ENCODE measurements at places on chromosomes 2 and 18. TPM values are rescaled to one million over a fixed set of nuclear protein-coding genes. Genes with fewer than 3 reads are reported as not detected.

GRCh38 chr2:47601568-47601967, 181.4 kb upstream of the MSH6 start:
- DNase-seq = no peak

- peak; percentile 45 for DNase-seq
Measured at GRCh38 chr2:64262816-64263215, 118.6 kb upstream of the PELI1 start.

NDC80 gene
- 61.8 TPM for total RNA-seq

SEMA4F gene
- 7.0 TPM for total RNA-seq
